ENCODE measurements at places on chromosomes 7 and 10.

DNA sequence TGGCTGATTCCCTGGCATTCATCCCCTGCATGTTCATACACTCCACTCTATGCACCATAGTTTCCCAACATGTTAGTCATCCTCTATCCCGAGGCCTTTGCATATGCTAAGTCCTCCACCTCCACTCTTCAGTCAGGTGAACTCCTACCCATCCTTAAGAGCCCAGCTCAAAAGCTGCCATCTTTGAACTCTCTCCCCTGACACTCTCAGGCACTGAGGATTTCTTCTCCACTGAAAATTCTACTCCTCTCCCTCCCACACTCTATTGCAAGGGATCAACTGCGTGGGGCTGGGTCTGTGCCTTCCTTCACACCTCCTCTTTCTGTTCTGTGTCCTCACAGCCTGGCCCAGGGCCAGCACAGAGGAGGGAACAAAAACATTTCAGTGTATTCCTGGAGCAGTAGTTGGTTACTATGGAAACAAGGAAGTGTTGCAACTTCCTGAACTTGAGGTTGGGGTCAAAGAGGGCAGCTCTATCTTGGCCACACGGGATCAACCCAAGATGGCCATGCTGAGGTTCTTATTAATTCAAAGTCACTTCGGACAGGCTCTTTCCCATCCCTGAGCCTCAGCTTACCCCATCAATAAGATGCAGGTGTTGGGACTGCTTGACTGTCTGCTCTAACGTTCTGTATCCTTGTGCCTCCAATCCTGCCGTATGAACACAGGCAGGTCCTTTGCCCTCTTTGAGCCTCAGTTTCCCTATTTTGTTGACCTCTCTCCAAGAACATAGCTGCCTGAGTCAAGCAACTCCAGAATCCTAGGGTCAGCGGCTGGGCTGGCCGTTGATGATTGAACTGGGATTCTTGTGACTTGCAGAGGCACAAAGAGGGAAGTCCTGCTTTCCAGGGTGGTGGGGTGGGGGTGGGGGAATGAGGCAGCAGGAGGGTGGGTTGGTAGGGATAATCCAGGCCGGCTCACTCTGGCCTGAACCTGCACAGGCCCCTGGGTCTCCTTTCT lies 15.5 kb downstream of the ZMIZ1 start:
- DNase-seq = peak; percentile 70

DNA sequence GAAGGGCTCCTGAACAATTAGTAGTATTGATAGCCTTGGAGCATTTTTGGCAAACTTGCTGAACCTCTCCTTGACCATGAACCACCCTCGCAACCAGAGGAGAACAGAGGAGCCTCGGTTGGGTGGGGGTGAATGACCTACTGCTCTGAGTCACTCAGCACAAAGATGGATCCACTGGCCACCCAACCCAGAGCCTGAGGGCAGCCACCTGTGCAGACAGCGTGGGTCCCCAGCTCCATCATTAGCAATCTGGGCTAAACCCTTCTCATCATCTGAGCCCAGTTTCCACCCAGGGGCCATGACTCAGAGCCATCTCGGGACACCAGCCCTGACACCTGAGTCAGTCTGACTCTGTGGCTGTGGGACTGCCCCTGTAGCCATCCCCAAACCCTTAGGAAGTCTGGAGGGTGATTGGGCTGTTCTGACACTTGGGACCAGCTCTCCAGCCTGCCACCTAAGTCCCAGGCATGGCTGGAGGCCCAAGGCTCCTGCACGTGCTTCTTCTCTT lies 171.8 kb upstream of the GPR26 start:
- DNase-seq = no peak

DNA sequence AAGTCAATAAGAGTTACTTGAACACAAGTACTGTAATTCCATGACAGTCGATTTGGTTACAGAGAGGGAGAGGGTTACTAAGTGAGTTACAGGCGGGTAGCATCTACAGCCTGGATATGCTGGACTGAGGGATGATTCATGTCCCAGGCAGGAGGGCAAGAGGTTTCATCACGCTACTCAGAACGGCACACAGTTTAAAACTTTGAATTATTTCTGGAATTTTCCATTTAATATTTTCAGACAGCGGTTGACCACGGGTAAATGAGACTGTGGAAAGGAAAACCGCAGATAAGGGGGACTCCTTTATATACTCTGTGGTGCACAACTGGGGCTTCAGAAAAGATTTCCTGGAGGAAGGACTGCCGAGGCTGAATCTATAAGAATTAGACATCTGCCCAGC lies 25.7 kb upstream of the LRRC4 start:
- DNase-seq = no peak

- DNase-seq = no peak
These were observed 126.1 kb downstream of the ADARB2 start for GRCh38 chr10:1610986-1611770.

DNA sequence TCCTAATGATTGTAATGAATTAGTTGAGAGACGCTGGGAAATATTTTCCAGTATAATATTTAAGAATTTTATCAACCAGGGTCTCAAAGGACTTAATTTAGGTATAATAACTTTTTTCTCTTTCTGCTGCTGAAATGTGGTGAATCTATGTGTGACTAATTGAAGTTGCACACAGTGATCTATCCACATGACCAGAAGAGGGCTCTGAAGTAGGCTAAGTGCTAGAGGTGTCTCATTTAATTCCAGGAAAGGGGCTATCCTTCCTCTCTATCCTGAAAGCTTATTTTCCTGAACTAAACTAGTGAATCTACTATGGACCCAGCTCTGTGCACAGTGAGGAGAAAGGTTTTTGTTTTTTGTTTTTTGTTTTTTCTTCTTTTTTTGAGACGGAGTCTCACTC lies 294.4 kb upstream of the MYO3A start:
- peak; percentile 42 for DNase-seq

GRCh38 chr10:75189266-75190096 lies 21.1 kb upstream of the VDAC2 start:
- DNase-seq = no peak

DNA sequence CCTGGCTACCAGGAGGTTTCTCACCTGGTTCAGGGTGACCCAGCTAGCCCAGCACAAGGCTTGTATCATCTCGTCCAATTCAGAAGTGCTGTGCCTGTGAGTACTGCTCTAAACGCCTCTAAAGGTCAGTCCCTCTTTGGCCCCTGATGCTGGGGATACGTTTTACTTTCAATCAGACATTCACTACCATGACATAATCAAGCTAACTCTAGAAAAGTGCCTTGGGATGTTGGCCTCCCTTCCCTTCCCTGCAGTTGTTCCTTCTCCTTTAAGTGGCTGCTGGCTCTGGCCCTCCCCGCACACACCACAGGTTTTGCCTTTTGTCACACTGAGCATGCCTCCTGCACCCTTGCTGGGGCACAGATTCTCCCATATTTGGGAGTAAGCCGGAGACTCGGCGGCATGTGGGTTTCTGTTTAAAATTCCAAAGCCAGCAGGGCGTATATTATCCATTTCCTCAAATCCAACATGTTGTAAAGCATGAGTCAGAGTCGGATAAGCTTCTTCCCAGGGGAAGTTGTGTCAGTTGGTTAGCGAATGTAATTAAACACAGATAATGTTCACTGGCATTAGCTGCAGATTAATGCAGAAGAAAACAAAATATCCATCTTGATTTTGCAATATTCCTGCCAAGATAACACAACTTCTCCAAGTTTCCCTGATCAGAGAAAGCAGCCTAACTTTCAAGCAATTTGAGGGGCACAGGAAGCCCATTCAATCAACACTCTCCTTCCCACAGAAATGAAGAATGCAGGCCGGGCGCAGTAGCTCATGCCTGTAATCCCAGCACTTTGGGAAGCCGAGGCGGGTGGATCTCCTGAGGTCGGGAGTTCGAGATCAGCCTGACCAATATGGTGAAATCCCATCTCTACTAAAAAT lies 31.8 kb upstream of the VCL start:
- DNase-seq = peak; percentile 65

GRCh38 chr7:157397731-157398691 lies 61.2 kb downstream of the DNAJB6 start:
- DNase-seq = peak; percentile 55

DNA sequence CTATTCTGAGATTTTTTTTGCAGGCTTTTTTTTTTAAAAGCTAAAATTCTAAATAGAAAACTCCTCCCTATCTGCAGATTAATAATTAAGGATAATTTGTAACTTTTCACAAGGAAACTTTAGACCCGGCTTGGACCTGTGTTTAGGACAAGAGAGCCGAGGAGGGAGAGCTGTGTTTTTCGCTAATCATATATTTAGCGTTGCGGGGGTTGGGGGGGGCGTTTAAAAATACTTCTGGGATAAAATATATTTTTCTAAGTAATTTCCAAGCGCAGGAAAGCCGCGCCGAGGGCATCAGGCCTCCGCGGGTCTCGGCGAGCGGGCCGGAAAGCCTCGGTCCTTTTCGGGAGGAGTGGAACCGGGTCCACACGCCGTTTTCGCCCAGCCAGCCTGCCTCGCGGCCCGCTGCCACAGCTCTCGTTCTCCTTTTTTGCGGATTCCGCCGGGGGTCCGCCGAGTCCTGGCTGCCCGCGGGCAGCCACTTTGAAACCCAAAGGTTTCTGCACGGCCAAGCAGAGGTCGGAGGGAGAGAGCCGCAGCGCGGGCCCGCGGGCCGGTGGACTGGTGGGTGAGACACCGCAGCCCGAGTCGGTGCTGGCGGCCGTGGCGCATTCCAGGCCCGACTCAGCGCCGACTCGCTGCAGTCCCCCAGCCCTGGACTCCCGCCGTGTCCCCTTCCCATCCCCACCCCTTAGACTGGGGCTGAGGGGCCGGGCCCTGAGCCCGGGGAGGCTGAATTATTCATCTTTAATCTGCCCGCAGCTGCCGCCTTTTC lies 2.3 kb downstream of the PAX2 start:
- no peak for DNase-seq

GRCh38 chr10:127012071-127012768 lies 107.0 kb downstream of the DOCK1 start:
- no peak for DNase-seq

GRCh38 chr7:14846405-14846804 lies 56.1 kb downstream of the DGKB start:
- no peak for DNase-seq

DNA sequence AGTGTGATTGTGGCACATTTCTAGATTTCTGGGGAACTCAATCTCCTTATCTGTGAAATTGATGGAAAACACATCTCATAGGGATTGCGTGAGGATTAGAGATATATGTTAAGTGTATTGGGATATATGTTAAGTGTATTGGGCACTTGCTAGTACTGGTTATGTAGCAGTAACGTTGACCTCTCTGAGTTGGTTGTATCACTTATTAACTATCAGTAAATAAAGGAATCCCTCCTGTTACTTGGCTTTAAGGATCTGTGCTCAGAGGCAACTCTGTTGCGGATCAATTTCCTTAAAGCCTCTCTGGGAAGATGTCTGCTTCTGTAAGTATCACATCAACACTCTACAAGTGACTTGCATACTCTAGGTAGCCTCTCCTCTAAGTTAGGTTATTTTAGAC lies 25.2 kb downstream of the GNAI1 start:
- DNase-seq = no peak

DNA sequence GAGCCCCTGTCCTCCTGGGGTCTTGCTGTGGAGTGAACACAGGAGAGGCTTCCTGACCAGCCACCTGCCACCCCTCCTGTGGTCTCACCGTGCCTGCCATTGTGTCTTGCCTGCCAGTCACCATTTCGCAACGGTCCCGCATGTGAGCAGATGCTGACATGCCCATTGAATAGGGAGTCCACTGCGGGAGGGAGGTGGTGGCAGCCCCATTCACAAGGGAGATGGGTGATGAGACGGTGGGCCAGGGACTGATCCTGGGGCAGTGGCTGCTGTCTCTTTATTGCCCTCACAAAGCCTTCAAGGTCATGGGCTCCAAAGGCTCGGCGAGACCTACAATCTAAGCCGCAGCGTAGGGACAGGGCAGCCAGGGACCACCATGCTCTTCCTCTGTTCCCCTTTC lies 76.0 kb upstream of the NPTX2 start:
- DNase-seq = no peak

DNA sequence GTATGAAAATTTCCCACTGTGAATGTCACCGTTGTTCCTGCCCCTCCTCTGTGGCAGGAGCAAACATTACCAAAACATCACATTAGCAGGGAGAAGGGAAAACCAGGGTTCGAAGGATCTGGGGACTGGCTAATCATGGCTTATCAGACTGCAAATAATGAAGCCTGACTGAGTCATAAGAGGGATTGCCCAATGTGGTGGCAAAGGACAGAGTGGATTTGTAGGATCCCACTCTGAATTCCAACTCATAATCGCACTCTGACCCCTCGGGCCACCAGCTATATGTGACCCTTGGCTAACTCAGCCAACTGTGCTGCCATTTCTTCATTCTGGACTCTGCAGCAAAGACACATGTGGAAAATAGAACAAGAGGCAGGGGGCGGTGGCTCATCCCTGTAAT lies 347.3 kb upstream of the AUTS2 start:
- DNase-seq = no peak

DNA sequence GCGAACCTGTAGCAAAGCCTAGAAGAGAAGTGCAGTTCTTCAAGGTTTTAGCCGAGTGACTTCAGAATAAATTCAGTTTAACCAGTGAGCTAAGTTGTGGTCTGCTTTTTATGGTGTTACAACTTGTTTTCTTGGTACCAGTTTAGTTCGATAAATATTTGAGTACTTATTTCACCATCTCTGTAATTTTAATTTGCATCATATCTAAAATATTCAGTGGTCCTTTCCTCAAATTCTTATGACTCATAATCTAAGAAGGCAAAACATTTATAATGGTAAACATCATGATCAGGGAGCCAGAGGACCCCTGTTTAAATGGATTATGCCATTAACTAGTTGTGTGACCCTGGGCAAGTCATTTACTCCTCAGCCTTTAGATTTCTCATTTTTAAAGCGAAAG lies 4.1 kb upstream of the BMPER start:
- no peak for DNase-seq

DNA sequence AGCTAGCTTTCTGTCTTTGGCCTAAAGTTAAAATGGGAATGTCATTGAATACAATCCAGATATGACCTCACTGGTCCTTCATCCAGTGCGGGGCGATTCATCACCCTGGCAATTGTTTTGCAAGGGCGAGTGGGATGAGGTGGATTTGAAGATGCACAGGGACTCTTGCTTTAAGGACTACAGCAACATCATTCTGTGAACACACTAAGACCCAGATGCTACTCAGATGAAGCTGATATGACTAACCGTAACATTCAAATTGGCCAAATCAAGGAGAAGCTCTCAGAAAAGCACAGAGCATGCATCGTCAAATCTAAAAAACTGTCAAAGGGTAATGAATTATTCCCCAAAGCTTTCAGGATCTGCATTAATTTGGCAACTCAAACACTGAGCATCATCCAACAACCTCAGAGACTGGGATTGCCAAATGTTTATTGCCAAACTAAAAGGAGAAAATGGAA lies 12.8 kb downstream of the CPA1 start:
- DNase-seq = no peak

All from T47D (cell line).